Activated CD4-positive, alpha-beta T cell treated with anti-CD3 and anti-CD28 coated beads for 1 hour (primary cell): ENCODE measurements at places on chromosomes 4 and X.

DNA sequence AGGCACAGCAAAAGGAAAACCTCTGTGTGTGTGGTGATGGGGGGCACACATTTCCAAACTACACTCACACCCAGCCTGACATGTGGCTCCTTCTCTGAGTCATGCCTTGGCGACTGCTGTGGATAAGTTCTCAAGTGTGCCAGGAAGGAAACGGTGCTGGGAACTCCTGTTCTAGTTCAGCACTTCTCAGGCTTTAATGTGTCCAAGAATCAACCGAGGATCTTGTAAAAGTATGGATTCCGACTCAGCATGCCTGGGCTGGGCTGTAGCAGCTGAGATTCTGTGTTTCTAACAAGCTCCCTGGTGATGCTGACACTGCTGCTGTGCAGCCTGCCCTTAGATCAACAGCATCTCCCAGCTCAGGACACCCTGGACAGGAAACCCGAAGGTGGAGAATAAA, 20.2 kb downstream of the CLNK start:
- DNase-seq = no peak

DNA sequence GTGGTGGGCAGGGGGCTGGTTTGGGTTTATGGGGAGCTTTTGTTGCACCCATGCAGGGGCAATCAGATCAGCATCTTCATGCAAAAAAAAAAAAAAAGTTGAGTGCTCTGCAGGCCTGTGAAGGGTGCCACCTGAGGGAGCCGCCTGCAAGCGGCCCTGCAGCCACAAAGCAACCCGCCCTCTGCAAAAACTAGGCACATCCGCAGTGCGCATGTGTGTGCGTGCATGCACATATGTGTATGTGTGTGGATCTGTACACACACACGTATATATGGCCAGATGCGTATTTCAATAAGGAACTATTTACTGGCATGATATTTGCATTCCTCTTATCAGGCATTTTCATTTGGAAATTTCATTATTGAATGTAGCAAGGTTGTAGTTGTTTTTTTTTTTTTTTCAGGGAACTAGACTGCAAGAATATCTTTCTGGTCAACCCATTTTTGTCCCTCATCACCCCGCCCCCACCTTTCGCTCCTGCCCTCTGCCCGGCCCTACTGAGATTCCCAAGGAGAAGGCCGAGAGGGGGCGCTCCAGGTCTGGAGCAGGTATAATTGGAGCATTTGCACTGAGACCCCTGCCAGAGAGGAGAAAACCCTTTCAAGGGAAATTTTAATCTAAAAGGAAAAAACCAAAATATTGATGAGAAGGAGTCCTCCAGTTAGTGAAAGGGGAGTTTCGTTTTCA, 18.1 kb downstream of the CCNQ start:
- no peak for DNase-seq

DNA sequence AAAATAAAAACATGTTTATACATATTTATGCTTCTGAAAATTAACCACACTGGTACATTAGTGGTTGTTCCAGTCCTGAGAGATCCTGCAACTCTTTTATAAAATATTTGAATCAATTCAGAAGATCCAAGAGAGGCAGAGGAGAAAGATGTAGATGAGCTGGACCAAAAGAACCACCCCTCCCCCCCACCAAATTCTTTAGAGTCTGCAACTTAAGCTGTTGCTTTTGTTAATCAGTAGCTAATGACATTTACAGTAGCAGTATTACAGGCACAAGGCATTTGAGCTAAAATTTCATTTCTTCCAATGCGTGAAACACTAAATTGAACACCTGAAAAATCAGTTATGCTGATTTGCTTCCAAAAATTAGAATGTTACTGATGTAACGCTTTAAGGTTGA, 61.5 kb downstream of the PDK3 start:
- no peak for DNase-seq

GRCh38 chr4:43456383-43456782, 563.9 kb downstream of the GRXCR1 start:
- no peak for DNase-seq

DNA sequence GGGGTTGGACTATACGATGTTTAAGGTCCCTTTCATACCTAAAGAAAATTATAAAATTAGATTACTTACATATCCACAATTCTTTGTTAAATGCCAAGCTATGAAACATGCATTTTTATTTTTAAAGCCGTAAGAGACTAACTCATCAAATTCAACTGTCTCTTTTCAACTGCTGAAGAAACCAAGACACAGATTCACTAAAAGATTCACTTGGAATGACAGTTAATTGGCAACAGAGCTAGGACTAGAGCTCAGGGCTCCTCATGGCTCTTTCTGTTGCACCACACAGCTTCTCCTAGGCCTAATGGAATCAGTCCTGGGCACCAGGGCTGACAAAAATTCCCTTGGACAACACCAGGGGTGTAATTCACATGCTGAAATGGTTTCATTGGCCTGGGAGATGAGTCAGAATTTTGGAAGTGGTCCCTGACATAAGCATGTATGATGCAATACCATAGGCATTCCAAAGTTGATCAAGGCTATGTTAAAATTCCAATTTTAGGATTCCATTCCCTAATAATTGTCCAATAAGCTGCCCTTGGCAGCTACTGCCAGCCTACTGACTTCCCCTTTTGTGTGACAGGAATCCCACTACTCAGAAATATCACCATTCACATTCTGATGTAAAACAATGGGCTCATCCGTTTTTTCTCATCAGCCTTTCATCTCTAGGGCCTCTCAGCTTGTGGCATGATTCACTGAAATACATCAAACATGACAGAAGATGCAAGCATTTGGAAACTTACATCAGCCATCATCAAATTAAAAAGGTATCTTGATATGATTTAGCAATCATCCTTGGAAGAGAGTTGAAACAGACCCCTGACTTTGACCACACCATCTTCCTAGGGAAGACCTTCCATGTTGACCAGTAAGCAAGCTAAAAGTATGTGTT, 54.2 kb downstream of the PLAC1 start:
- DNase-seq = no peak

DNA sequence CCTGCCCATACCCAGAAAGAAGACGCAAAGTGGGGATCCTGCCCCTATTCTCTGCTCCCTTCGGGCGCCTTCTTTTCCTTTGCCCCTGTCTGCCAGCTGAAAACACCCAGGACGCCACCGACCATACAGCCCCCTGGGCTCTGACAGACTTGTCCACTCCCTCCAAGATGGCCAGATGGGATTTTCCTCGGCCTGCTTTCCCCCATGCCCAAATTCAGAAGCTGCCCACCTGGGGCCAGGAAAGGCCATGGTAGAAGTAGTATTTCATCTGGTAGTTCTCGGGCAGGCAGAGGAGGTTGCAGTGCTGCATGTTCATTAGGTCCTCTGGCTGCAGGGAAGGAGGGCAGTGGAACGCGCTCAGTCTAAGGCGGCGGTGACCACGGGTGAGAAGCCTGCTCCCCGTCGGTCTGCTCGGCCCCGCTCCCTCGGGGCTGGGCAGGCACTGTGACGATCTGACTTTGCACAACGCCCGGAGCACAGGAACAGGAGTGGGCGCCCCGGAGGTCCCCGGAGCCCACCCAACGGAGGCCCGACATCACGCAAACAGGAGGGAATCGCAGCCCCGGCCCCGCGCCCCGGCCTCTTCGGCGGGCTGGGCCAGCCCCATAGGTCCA, 582 bp downstream of the NAA10 start:
- no peak for DNase-seq

DNA sequence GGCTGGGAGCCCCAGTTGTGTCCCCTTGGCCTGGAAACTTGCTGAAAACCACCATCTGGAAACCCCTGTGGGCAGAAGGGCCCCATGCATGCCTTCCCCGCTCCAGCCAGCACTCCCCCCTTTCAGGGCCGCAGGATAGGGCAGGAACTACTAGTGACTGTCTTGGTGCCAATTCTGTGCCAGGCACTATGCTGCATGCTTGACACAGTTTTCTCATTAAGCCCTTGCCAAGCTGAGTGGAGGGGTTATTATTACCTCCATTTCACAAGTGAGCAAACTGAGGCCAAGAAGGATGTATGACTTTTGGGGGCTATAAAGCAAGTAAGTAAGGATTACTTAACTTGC, 73.6 kb upstream of the PJA1 start:
- no peak for DNase-seq

- no peak for DNase-seq
Observed at GRCh38 chr4:150065740-150066139, 12.5 kb upstream of the DCLK2 start.

GRCh38 chrX:626745-627509, 3.7 kb upstream of the SHOX start:
- no peak for DNase-seq

GRCh38 chr4:89788206-89789072, 48.5 kb downstream of the SNCA start:
- no peak for DNase-seq

DNA sequence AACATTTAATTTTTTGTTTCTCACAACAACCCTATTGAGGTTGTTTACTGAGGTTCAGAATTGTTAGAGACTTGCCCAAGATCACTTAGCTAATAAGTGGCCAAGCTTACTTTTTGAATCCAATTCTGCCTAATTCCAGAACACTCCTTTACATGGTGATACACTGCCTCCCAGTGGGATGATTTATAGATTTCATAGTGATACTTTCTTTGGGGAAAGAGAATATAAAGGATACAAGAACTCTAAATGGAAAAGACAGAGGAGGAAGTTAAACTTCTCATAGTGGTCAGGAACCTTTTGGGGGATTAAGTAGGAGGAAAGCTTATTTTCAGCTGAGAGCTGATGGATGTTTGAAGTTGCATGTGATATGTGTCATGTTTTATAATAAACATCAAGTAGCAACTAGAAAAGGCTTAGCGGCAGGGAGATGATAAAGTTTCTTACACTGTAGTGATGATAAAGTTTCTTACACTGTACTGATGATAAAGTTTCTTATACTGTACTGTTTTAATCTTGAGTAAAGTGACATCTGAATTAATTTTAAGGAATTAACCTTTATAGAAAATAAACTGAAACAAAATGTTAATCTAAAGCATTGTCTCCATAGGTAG, 15.3 kb downstream of the STAG2 start:
- no peak for DNase-seq

- no peak for DNase-seq
Observed at GRCh38 chr4:142274137-142274536, 572.0 kb downstream of the INPP4B start.

DNA sequence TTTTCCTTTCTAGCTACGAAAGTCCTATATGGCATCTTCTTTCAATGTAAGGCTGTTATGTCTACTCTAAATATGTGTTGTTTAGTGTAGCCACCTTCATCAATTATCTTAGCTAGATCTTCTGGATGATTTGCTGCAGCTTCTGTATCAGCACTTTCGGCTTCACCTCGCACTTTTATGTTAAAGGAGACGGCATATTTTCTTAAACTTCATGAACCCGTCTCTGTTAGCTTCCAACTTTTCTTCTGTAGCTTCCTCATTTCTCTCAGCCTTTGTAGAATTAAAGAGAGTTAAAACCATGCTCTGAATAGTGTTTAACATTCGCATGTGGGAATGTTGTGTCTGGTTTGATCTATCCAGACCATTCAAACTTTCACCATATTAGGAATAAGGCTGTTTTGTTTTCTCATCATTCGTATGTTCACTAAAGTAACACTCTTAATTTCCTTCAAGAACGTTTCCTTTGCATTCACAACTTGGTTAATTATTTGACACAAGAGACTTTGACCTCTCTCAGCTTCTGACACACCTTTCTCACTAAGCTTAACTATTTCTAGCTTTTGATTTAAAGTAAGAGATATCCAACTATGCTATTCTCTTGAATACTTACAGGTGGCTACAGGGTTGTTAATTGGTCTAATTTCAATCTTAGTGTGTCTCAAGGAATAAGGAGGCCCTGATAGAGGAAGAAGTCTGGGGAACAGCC, 476.8 kb downstream of the GABRG1 start:
- DNase-seq = no peak

DNA sequence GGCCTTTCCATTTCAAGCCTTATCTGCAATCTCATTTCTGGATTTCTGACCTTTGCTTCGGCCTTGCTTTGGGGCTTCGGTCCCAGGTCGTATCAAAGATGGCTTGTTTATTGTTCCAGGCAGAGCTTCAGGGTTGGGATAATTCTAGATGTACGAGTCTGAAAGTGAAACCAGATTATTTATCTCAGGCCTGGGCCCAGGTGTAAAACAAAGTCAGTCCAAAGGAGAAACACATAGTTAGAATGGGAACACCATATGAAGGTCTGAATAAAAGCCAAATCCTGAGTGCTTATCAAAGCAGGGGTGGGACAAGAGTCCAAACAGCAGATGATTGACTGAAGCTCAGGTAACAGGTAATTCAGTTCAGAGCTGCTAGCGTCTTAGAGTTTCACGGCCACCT, 17.1 kb downstream of the PRIMPOL start:
- DNase-seq = no peak

- DNase-seq = no peak
Observed at GRCh38 chr4:96347582-96347981, 507.7 kb downstream of the PDHA2 start.

GRCh38 chrX:150455215-150455608, 92.1 kb downstream of the MAMLD1 start:
- no peak for DNase-seq

DNA sequence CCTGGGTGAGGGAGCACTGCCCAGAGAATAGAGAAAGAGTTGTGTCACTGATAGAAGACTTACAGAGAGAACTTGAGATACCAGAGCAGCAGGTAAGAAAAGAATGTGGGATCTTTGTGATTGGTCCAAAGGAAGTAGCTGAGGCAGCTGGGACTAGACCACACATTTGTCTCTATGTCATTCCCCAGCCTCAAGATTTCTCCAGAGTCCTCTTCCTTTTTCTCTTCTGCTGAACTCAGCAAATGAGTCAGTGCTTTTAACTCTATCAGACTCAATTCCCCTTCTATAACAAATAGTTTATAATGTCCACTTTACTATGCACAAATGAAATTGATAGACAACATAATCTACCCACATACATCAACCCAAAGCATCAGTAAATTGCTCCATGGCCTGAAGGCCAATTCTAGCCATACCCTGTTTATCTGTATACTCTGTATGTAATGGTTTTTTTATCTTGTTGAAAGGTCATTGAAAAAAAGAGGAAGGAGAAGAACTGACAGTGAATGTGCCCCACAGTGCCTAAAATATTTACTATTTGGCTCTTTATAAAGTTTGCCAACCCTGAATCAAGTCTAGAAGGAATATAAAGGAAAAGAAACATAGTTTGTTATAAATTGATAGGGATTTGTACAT, 38.2 kb downstream of the ETDC start:
- DNase-seq = no peak

- no peak for DNase-seq
Observed at GRCh38 chrX:84216406-84216805, 28.4 kb upstream of the RPS6KA6 start.

GRCh38 chr4:17103231-17103630, 204.8 kb upstream of the LDB2 start:
- no peak for DNase-seq

- DNase-seq = no peak
Observed at GRCh38 chrX:38192007-38192810, 28.5 kb downstream of the SRPX start.

DNA sequence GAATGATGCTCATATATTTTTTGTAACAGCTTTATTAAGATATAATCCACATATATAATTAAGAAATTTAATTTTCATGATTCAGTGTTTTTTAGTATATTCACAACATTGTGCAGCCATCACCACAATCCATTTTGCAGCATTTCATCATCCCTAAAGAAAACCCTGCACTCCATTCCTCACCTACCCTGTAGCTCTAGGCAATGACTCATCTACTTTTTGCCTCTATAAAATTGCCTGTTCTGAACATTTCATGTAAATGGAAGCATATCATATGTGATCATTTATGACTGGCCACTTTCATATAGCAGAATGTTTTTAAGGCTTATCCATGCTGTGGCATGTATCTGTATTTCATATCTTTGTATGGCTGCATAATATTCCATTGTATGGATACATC, 339.9 kb downstream of the MAPK10 start:
- DNase-seq = no peak
